ENCODE measurements at places on chromosomes 3 and 15. TPM values are rescaled to one million over a fixed set of nuclear protein-coding genes. Genes with fewer than 3 reads are reported as not detected.

Gene ZNF148
- total RNA-seq = 17.7 TPM

Gene HEMK1
- total RNA-seq = 7.8 TPM

Gene TLR9
- total RNA-seq = not detected

Gene C3orf52
- total RNA-seq = 3.7 TPM

Gene ECE2
- not detected for total RNA-seq

Gene CLDN1
- 1.6 TPM for total RNA-seq
